ENCODE measurements at places on chromosomes 4 and X.

GRCh38 chrX:11380187-11380844, 87.1 kb downstream of the AMELX start:
- no peak for DNase-seq

- DNase-seq, result no peak
Measured at GRCh38 chrX:44937606-44938005, 64.6 kb downstream of the KDM6A start.

DNA sequence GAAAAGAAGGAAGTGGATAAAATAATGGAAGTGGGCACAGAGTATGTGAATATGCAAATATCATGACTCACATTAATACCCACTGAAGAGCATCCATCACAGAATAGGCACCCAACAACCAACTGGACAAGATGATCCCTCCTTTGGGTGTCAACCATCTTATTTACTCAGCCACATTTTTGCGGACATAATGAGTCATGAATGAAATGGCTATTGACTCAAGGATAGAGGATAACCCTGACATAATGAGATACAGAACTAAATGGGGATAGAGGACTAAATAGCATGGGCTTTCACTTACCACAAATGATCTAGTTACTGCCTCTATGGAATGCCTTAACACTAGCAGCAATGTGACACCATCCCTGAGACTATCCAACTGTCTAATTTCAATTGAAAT, 224.7 kb downstream of the ANTXR2 start:
- DNase-seq, result no peak

- no peak for DNase-seq
Measured at GRCh38 chrX:66050140-66050569, 10.3 kb upstream of the VSIG4 start.

GRCh38 chr4:36292556-36293188, 11.3 kb downstream of the DTHD1 start:
- DNase-seq, result no peak

DNA sequence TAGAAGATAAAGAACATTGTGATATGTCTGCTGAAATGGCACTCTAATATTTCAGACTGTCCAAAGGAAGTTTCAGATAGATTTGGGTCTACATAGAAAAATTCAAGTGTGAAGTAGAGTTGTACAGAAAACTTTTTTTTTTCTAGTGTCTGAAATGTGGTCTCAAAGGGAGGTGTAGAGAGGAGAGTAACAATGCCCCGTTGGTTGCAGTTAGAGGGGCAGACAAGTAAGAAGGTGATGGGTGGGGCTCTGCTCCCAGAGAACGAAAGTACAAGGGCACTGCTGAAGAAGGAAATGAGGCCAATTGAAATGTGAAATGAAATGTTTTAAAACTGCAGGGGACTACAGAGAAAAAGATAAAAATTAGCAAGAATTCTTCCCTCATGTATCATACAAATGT, 177.8 kb downstream of the BANK1 start:
- DNase-seq, result no peak

- DNase-seq, result no peak
Measured at GRCh38 chr4:18155067-18156041, 133.8 kb upstream of the LCORL start.

Measured in cortex of kidney (tissue), 1 donor.